Stimulated activated CD4-positive, alpha-beta T cell treated with anti-CD3 and anti-CD28 coated beads, Interleukin-4, amount 100 ng/mL, for 1 hour (primary cell): ENCODE measurements at places on chromosomes 1 and 21.

- no peak for DNase-seq
Observed at GRCh38 chr1:228006786-228007048, at the start of gene WNT3A. Gene WNT3A (plus strand): TSS chr1:228006998. CDS start chr1:228007129, 131 bp downstream.

DNA sequence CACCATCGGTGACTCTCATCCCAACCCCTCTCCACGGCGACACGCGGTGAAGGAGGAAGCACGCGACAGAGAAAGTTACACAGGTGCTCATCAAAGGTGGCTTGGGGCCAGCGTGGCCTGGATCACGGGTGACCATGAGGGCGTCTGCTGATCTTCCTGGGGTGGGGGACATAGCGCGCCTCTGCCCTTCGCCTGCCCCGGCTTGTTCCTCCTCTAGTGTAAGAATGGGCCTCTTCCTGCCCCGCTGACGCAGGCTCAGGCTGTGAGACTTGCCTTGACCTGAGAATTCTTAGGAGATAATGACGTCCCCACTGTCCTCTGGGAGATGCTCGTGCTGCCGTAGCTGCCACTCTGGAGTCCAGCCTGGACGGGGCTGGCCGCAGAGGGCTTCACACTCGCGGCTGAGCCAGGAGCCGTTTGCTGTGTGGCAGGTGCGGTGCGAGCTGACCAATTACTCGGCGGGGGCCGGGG lies 39.0 kb upstream of the TMEM52 start:
- no peak for DNase-seq

GRCh38 chr1:161801955-161802354 lies 35.8 kb downstream of the ATF6 start:
- DNase-seq: no peak

GRCh38 chr1:17102232-17102631 lies 17.0 kb downstream of the PADI2 start:
- no peak for DNase-seq

DNA sequence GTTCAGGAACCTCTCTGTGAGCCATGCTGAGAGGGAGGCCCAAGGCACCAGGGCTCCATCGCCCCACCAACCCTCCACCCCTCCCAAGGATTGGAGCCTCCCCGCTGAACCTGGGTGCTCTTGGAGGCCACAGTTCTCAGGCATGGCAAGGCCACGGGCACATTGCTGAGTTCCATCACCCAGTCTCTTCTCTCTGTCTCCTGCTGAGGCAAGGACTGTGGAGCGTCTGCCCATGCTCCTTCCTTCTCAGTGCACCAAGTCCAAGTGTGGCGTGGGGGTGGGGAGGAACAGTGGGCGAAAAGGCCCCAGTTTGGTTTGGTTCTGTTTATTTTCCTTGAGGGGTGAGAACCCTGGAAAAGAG lies 2.8 kb upstream of the KNCN start:
- no peak for DNase-seq
